Activated CD4-positive, CD25-positive, alpha-beta regulatory T cell treated with anti-CD3 and anti-CD28 coated beads, Interleukin-2, amount 50 U/mL, for 24 hours (primary cell): ENCODE measurements at places on chromosomes 3 and 15.

DNA sequence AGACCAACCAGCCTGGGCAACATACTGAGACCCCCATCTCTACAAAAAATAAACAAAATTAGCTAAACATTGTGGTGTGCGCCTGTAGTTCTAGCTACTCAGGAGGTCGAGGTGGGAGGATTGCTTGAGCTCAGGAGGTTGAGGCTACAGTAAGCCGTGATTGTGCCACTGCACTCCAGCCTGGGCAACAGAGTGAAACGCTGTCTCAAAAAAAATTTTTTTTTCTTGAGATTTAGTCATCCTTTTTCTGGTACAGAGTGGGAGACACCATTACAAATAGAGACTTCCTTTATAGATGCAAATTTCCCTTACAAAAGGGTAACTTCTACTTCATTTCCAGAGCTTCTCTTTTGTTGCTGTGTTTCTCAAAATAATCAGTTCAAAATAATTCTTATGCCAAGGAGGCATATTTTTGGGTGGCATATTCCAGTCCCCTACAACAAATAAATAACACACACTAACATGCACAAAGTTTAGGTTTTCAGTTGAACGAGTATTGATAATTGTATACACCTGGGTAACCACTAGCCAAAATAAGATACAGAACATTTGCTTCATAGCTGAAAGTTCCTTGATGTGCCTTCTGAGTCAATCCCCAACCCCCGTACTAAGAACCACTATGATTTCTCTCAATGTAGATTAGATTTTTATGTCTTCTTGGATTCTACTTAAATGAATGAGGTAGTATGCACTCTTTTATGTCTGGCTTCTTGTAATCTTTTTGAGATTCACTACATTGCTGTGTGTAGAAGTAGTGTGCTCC is 248.9 kb upstream of the PROK2 start:
- no peak for ATAC-seq

DNA sequence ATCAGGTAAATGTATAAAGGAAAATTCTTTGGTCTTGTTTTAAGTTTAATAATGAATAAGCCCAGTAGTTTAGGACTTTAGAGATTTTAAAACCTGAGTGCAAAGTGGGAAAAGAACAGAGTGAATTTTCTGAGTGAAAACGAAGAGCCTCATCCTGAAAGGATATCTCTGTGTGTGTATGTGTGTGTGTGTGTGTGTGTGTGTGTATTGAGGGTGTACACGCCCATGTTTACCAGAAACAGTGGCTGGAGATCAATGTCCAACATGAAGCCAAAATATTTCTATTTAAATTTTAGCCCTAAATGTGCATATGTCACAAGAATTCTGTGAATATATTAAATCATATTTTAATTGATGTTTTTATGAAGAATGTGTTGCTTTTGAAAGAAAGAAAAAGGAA is 549.9 kb downstream of the CADM2 start:
- no peak for ATAC-seq

DNA sequence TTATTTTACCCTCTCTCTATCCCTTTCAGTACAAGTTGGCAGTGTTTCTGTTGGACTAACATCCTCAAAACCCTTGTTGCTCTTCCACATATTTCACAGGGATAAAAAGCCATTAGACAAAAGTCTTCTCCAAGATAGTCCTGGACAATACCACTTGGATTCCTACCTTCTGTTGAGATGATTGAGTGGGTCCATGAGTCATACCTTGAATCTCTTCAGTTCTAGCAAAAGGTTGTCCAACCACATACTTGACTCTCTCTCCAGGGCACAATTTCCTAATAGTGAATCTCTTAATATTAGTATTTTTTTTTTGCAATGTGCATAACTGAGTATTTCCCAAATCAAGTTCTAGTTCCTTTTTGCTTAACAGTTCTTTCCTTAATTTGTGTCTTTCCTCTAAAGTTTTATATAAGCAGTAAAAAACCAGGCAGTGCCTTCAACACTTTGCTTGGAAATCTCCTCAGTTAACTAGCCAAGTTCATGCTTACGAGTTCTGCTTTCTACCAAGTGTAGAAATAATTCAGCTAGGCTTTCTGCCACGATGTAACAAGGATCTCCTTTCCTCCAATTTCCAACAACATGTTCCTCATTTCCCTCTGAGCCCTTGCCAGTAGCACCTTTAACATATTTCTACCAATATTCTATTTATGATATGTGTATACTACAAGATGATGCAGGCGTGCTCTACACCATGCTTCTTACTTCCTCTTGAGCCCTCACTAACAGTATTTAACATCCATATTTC is 68.3 kb upstream of the NEO1 start:
- ATAC-seq: no peak

DNA sequence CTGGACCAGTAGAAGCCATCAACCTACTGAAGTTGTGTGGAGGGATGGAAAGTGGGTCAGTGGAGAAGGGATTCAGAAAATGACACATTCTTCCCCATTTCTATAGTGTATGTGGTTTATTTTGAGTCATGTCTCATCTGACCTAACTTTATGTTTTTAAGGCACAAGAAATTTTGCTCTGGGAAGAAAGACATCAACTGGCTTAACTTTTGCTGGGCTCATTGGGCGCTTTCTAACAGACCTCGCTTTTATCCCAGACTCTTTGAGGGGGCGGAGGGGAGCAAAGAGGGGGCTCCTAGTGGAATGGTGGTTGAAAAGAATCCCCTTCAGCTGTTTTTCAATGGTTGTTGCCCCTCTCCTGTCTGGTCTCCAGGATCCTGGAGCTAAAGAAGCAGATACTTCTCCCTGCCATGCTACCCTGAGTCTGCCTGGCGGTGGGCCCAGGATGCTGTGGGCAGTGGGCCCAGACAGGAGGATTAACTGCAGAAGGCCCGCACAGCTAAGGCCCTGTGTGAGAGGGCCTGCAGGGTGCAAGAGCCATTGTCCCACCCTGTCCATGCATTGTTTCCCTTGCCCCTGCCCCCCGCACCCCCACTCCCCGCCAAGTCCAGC is 14.5 kb downstream of the CSRNP1 start:
- no peak for ATAC-seq

GRCh38 chr3:156659260-156659659 is 15.1 kb upstream of the TIPARP start:
- no peak for ATAC-seq

DNA sequence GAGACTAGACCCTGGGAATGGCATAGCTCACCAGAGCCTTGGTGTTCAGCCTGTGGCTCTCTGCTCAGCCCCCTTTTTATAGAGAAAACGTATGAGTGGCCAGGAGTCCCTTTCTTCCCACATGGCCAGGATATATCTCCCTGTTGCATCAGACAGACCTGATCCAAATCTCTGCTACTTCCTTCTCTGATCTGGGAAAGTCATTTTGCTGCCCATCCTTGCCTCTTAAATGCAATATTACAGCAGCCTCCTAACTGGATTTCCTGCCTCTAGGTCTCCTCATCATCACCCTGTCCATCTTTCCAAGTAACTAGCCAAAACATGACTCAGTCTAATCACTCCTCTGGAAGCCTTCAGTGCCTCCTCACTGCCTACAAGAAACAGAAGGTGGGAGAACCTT is 42.9 kb downstream of the CTDSPL start:
- ATAC-seq: no peak

- ATAC-seq: no peak
Measured at GRCh38 chr3:111159391-111159790, 87.8 kb downstream of the NECTIN3 start.

- no peak for ATAC-seq
Measured at GRCh38 chr3:71924721-71925120, 139.8 kb upstream of the PROK2 start.

GRCh38 chr3:141065258-141065657 is 14.1 kb downstream of the SPSB4 start:
- ATAC-seq: no peak

DNA sequence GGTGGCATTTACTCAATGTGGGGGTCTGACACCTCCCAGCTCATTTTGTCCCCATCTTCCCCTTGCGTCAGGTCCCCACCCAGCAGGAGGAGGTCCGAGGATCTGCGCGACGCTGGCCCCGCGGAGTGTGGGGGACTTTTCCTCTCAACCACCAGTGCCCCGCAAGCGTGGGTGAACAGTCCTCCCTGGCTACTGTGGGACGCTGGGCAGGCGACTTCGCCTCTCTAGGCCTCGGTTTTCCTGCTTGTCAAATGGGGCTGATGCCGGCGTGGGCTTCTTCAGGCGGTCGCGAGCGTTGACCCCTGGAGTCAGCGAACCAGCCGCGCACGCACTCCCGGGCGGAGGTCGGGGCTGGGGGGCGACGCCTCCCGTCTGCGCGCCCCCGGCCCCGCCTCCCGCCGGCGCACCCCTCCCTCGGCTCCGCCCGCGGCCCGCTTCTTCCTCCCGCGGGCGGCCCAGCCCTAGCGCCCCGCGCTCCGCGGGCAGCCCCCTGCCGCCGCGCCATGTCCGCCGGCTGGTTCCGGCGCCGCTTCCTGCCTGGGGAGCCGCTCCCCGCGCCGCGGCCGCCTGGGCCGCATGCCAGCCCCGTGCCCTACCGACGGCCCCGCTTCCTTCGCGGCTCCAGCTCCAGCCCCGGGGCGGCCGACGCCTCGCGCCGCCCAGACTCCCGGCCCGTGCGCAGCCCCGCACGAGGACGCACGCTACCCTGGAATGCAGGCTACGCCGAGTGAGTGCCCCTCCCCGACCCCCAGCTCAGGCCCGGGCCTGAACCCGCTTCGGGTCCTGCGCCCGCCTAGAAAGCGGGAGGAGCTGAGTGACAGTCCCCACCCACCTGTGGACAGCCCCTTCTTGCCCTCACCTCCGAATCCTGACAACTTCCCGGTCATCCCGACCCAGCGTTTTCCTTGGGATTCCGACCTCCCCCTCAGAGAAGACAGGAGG is at the start of gene PPM1M:
Gene PPM1M, plus strand, starts transcription at position 438 of the 942 bp plus-strand sequence. Its CDS starts 66 bp downstream, at position 504.
- peak; percentile 44 for ATAC-seq

- no peak for ATAC-seq
Measured at GRCh38 chr3:195151866-195152541, 119.0 kb downstream of the XXYLT1 start.

DNA sequence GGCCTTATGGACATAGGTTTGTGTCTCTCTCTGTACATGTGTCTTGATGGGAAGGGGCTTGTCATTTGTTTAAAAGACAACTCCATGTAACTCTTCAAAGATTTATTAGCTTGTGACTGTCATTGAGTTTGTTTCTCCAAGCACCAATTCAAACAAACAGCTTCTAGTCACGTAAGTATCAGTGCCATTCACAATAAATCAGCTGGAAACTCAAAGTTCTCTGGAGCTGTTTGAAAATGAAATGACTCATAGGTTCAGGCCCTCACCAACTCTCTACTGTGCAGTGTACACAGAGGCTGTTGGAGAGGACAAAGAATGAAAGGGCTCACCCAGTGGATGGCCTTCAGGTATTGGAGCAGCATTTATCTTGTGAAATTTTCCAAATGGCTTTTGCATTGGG is 476.3 kb downstream of the AGBL1 start:
- no peak for ATAC-seq

GRCh38 chr3:184186184-184186901 is at the start of gene ABCF3:
TSS of gene ABCF3 (plus strand) at chr3:184186199. CDS start at chr3:184186208, 9 bp downstream.
- ATAC-seq: peak; percentile 21

GRCh38 chr3:9110802-9111201 is 138.6 kb downstream of the SRGAP3 start:
- ATAC-seq: no peak

- peak; percentile 25 for ATAC-seq
Measured at GRCh38 chr3:195094191-195094921, 176.6 kb downstream of the XXYLT1 start.

DNA sequence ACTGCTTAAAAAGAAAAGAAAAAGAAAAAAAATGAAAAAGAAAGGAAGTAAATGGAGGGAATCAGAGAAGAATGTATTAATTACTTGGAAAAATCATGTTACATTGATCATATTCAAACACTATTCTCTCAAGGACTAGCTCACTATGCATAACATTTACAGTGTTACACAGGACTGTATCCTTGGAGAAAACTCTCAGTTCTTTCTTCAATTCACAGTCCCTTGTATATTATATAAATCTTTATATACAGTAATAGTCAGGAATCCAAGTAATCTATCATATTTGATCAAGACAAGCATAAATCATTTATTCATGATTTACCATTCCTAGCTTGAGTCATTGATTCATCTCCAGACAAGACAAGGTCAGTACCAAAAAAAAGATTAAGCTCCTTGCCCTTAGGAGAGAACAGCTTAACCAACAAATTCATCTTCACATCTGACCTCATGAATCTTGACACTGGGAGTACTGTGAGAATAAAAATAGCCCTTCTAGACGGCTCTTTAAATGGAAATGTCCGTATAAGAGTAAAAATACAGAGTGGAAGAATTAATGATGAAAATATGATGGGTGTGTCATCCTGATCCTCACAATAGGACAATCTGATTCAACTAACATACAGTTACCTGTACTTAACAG is 980.4 kb downstream of the NAALADL2 start:
- no peak for ATAC-seq

DNA sequence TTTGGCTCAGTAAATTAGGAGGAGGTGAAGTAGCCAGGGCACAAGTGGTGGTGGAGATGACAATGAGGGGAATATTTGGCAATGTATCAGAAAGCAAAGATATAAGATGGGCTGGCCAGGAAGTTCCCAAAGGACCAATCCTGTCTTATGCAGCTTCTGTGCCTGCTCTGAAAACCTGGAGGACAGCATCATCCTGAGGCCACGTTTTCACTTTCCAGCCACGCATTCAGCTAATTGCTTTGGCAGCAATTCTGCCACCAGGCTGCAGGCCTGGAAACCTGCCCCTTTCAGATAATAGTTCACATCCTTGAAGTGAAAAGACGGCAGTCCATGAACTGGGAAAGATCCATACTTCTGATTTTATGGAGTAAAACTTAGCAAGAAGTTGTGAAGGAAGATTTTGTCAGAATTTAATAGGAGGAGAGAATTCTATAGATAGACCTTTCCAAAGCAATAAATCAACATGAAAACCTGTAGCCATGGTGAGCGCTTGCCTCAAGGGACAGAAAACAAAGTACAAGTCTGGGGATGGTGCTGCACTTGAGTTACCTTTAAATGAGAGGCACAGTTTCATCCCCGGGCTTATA is 682.5 kb downstream of the GRM7 start:
- ATAC-seq: no peak

DNA sequence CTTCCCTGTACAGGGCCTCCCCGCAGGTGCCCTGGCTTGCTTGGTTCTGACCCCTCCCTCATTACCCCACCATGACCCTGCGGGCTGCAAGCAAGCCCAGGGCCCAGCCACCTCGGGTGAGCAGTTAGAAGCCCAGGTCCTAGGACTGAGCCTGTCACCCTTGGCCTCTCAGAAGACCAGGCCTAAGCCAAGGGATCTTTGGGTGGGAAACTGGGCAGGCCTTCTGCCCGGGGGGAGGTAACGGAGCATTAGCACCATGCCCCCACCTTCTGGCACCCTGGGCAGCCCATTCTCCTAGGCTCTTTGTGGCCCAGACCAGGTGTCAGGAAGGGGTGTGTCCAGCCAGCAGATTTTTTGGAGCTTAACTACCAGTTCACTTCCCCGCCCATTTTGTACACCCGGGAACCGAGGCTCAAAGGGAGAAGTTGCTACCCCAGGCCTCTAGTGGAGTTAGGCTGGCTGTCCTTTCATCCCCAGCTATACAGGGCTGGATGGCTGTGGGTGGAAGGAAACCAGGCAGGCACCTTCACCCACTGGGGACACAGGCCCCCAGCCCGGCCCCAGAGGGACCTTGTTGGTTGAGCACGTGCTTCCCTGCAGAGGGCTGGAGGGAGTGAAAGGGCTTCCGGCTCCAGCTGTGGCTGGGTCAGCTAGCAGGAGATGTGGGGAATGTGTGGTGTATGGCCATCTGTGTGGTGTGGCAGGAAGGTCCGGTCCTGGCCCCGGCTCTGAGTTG is 1.4 kb downstream of the CSK start:
- ATAC-seq: no peak
